Activated naive CD8-positive, alpha-beta T cell treated with anti-CD3 and anti-CD28 coated beads, Interleukin-2, amount 10 ng/mL, durations not matched to agents 7 days and 5 days (primary cell): ENCODE measurements at places on chromosomes 13 and 19. TPM values are rescaled to one million over a fixed set of nuclear protein-coding genes. Genes with fewer than 3 reads are reported as not detected.

GRCh38 chr13:92103689-92104153, 705.3 kb downstream of the GPC5 start:
- H3K36me3 ChIP-seq = no peaks in the 10 kb centered on the region
- no peaks in the 10 kb centered on the region for H3K4me1 ChIP-seq
- H3K4me3 ChIP-seq = no peak overlapping the region
- no peak for DNase-seq
- no peak overlapping the region for H3K27ac ChIP-seq

GRCh38 chr19:49423071-49423984, at the start of gene PTH2:
PTH2 (minus strand) TSS chr19:49423441; CDS start chr19:49423339, 102 bp downstream.
- no peaks in the 10 kb centered on the region for H3K36me3 ChIP-seq
- peak within 1 kb of the TSS; percentile 10 for H3K27ac ChIP-seq
- H3K4me3 ChIP-seq = peak within 1 kb of the TSS; percentile 74
- peaks cover 92% of the 10 kb centered on the region for H3K27me3 ChIP-seq
- H3K4me1 ChIP-seq = peaks cover 51% of the 10 kb centered on the region
- DNase-seq = no peak

DNA sequence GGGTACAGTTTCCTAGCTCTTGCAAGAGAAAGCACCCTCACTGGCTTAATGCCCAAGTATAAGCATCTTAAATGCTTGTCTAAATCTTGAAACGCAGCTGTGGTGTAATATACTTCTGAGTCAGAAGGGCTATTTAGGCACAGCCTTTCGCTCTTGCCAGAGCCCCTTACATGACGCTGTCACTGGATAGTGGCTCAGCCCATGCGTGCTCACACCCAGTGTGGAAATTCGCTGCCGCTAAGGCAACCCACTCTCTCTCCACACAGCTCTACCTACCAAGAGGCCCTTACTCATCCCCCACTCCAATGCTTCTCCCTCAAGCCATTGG, 24.0 kb downstream of the UQCRFS1 start:
- no peak overlapping the region for H3K27ac ChIP-seq
- peaks cover 6% of the 10 kb centered on the region for H3K4me1 ChIP-seq

GRCh38 chr13:113817860-113818691, 45.8 kb downstream of the GAS6 start:
- H3K27ac ChIP-seq = no peak overlapping the region
- peaks cover 18% of the 10 kb centered on the region for H3K4me1 ChIP-seq
- no peak for DNase-seq
- H3K27me3 ChIP-seq = no peaks in the 10 kb centered on the region
- no peak overlapping the region for H3K4me3 ChIP-seq

- H3K4me3 ChIP-seq = no peak overlapping the region
- H3K36me3 ChIP-seq = no peaks in the 10 kb centered on the region
- H3K4me1 ChIP-seq = no peaks in the 10 kb centered on the region
- no peak for DNase-seq
These were observed 541.1 kb upstream of the SPRY2 start for GRCh38 chr13:80881942-80882445.

- H3K4me3 ChIP-seq = peak overlapping the region; percentile 75
- peaks cover 57% of the 10 kb centered on the region for H3K36me3 ChIP-seq
- no peak for DNase-seq
These were observed 11.4 kb downstream of the CARD8 start for GRCh38 chr19:48244281-48244680.

Gene SKA3
- total RNA-seq = 26.1 TPM

Gene PCDH17
- total RNA-seq = not detected

Gene CYP2F1
- not detected for total RNA-seq
